ENCODE measurements at places on chromosomes 7 and 10. TPM values are rescaled to one million over a fixed set of nuclear protein-coding genes. Genes with fewer than 3 reads are reported as not detected.

Gene BHLHA15
- total RNA-seq = not detected

Gene PHKG1
- 9.6 TPM for total RNA-seq

Gene TSPAN14
- 63.9 TPM for total RNA-seq

Gene RPEL1
- not detected for total RNA-seq

Gene ZCWPW1
- total RNA-seq = 5.7 TPM

Gene PTTG1IP2
- not detected for total RNA-seq

Gene C1QL3
- not detected for total RNA-seq

Gene KLF14
- not detected for total RNA-seq

Gene LIPM
- total RNA-seq = not detected

Gene ZNF488
- total RNA-seq = not detected

Gene C10orf53
- not detected for total RNA-seq

Gene FAM221A
- 3.0 TPM for total RNA-seq

Gene TBX20
- not detected for total RNA-seq

Gene SLC18A3
- not detected for total RNA-seq

Gene YWHAG
- total RNA-seq = 19.3 TPM

Gene H2BK1
- 1.6 TPM for total RNA-seq

Gene PKD2L1
- not detected for total RNA-seq

Gene CALHM3
- not detected for total RNA-seq

Gene ATP5MK
- total RNA-seq = 93.4 TPM

Gene FGL2
- total RNA-seq = 0.16 TPM

Gene ATG9B
- total RNA-seq = 9.2 TPM

Gene ACSL5
- total RNA-seq = 11.6 TPM

Gene C7orf57
- total RNA-seq = not detected

Gene UPK3B
- total RNA-seq = 1.7 TPM

Gene NACAD
- total RNA-seq = 1.7 TPM

Gene ASL
- total RNA-seq = 6.8 TPM

Gene DNAJC12
- not detected for total RNA-seq

Gene ZNF853
- total RNA-seq = 4.2 TPM

Gene MYL10
- total RNA-seq = not detected

Gene CCL24
- total RNA-seq = not detected

Gene TIMM23
- total RNA-seq = 46.8 TPM

Gene GRK5
- total RNA-seq = 16.2 TPM

Gene PLAC9
- total RNA-seq = not detected

Gene DNAH11
- 0.05 TPM for total RNA-seq

Gene CPVL
- not detected for total RNA-seq

Gene ACSM6
- not detected for total RNA-seq

Gene OR9A2
- not detected for total RNA-seq

Gene OR6V1
- not detected for total RNA-seq

Gene ADCK2
- 17.0 TPM for total RNA-seq

Gene CYP3A4
- total RNA-seq = not detected

Gene GIMAP2
- 58.8 TPM for total RNA-seq

Gene NPC1L1
- total RNA-seq = not detected

Gene CLEC5A
- not detected for total RNA-seq

Gene KBTBD2
- 94.2 TPM for total RNA-seq

Gene MICALL2
- 1.2 TPM for total RNA-seq

Gene SYT15B
- total RNA-seq = not detected

Gene AKR1C4
- not detected for total RNA-seq

Gene UBTD1
- total RNA-seq = 0.58 TPM

Gene CPA4
- not detected for total RNA-seq

Gene ADRB1
- 1.2 TPM for total RNA-seq

Gene PGAM2
- 1.1 TPM for total RNA-seq

Gene ATXN7L1
- total RNA-seq = 18.5 TPM
